ENCODE measurements at places on chromosomes 5 and 9. TPM values are rescaled to one million over a fixed set of nuclear protein-coding genes. Genes with fewer than 3 reads are reported as not detected.

GRCh38 chr5:179729727-179730126 lies 2.9 kb upstream of the MAML1 start:
- no peak for DNase-seq

- DNase-seq, result no peak
Observed at GRCh38 chr5:76403766-76404222, 709 bp downstream of the IQGAP2 start.

DNA sequence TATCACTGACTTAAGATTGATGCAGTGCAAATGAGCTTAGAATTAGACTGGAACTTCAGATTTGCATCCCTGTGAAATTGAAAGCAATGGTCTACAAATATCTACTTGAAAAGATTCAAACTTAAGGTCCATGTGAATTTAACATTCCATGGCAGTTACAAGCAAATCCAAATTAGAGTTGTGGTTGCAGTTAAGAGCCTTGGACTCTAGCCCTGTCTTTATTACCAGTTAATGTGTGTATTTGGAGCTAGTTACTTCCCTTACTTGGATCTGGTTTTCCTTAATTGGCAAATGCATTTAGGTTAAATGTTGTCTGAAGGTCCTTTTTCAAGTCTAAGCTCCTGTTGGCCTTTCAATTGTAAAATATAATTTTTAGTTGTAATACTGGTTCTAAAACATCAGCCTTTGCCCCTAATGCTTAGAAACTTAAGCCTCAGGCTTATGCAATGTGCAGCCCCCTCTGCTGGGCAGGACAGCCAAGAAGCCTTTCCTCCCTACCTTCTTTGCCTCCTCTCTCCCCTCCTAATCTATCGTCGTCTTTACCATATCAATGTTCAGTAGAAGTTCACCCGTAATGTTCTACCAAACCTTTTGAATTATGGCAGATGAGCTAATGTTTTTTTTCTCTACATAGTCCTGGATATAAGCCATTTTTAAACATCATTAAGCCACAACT lies 59.5 kb downstream of the ERMP1 start:
- no peak for DNase-seq

- DNase-seq, result no peak
Observed at GRCh38 chr9:35164711-35165110, 2.9 kb downstream of the UNC13B start.

GRCh38 chr5:117889596-117889995 lies 1098.8 kb downstream of the DTWD2 start:
- no peak for DNase-seq

DNA sequence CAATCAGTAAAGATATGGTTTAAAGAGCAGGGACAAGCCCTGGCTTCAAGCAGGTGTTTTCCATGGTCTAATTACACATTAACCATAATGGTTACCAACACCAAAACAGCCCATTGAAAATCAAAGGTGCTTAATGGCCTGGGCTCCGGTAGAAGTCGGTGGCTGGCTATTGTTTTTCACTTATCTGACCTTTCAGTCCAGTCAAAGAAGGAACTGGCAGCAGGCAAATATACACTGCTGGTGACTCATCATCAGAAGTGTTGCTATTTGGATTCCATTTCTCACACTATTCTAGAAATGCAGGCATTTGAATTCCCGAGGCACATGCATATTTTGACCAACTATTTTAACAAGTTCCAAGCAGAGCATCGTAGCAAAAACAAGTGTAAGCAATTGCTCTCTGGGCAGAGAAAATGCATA lies 26.3 kb upstream of the GABRP start:
- DNase-seq, result no peak

- no peak for DNase-seq
Observed at GRCh38 chr5:50744776-50745175, 78.3 kb downstream of the PARP8 start.

- no peak for DNase-seq
Observed at GRCh38 chr5:151630088-151630487, 39.0 kb upstream of the FAT2 start.

GRCh38 chr9:14956208-14956607 lies 46.0 kb upstream of the FREM1 start:
- peak; percentile 12 for DNase-seq

DNA sequence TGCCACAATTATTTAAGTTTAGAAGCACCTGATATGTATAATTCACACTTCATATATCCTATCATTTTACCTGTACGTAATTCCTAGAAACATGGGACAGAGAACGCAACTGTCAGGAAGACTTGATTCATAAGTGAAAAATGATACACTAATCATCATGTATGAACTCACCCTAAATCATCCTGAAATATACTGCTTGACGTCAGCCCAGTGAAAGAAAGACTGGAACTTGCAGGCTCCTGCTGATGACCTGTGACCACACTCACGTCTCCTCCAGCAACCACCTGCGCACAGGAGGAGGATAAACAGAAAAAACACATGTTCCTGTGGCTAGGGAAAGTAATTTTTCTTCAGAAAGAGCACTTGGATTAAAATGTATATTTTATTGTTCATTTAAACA lies 169.7 kb downstream of the MPDZ start:
- no peak for DNase-seq

GRCh38 chr9:120857481-120857880 lies 14.8 kb upstream of the PSMD5 start:
- no peak for DNase-seq

DNA sequence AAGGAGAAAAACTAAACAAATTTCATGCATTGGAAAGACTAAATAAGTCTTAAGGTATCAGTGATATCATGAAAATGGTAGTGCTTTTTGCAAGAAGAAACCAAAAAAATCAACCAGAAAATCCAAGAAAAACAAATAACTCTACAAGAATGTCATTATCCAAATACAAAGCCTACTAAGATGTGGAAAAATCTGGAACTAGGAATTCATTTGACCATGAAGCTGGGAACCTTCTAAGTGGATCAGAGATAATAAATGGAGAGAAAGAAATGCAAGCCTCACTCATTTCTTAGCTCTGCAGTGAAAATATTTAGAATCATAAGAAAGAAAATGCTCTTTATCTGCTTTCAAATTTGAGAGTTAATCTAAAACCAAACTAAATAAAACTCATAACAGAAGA lies 51.3 kb downstream of the RASEF start:
- no peak for DNase-seq

RASEF gene
- polyA plus RNA-seq, result 8.9 TPM

SLC45A2 gene
- polyA plus RNA-seq, result 1.1 TPM

FREM1 gene
- polyA plus RNA-seq, result 232 TPM

PCDHGA3 gene
- polyA plus RNA-seq, result 3.8 TPM

MYOT gene
- polyA plus RNA-seq, result 1.7 TPM
